ENCODE measurements at places on chromosomes 4 and X.

DNA sequence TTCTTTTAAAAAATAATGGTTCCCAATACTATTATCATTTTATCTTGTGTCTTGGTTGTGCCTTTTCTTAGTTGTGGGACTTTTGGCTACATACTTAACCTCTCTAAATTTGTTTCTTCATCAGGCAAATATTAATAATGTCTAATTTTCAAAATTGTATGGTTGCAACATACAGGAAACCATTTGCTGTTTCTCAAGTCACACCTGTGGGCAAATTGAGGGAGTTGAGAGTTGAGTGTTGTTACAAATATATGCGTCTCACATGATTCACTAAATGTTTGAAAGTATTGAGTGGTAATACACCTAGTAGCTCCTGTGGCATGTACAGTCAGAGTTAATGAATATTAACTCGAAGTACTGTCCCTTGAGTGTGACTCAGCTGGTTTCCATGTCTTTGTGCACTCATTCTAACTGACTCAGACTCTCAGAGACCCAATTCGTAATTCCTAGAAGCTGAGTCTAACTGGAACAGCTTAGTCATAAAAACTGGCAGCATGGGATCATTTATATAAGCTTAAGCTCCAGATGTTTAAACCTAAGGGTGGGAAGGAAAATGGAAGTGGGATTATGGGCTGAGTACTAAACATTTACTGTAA, 802.4 kb downstream of the TRIML1 start:
- no peak for DNase-seq

DNA sequence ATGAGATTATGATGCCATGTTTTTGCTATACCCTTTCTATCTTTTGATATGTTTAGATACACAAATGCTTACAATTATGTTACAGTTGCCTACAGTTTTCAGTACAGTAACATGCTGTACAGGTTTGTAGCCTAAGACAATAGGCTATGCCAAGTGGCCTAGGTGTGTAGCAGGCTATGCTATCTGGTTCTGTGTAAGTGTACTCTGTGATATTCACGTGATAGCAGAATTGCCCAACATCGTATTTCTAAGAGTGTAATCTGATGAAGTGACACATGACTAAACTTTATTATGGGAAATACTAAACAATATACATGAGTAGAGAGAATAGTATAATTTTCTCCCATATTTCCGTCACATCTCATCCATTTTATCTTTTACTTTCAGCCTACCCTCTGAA, 97.0 kb downstream of the CLDN22 start:
- no peak for DNase-seq

DNA sequence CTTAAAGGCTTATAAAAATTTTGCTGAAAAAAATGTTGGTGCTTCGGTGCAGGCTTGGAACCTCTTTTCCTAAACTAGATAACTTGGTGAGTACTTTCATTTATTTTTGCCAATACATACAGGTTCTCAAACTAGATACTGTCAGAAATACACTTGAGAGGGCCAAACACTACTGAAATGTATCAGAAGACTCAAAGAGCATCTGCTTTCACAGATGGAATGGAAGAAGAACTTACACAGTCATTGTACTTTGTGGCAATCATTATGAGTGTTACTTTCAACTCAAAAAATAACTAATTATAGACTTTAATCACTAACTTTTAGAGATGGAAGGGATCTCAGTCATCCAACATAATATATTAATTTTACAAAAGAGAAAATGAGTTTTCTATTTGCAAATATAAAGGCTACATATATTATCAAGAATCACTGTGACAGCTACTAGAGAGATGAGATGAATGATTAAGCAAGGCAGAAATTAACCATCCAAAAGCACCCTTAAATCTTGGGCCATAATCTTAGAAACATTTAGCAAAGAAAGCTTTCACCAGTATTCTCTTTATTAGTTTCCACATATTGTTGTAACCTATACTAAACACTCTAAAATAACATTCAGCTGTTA, 1.0 kb downstream of the ENAM start:
- no peak for DNase-seq

DNA sequence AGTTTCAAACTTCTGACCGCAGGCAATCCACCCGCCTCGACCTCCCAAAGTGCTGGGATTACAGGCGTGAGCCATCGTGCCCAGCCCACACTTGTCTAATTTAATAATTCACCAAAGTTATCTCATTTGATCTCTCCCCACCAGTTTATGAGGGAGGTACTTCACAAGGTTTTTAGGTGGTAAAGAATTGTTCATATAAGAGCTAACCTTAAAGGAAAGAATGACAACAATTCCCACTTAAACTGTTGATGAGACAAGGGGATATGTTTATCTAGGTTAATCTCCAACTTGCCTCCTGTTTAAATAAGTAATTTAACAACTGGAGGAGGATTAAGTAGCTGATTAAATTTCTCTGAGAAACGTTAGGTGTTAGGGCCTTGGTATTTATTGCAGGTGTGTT, 117.6 kb upstream of the CBLL2 start:
- DNase-seq: no peak
